Activated CD4-positive, alpha-beta T cell treated with anti-CD3 and anti-CD28 coated beads for 36 hours (primary cell): ENCODE measurements at places on chromosomes 2 and 18.

DNA sequence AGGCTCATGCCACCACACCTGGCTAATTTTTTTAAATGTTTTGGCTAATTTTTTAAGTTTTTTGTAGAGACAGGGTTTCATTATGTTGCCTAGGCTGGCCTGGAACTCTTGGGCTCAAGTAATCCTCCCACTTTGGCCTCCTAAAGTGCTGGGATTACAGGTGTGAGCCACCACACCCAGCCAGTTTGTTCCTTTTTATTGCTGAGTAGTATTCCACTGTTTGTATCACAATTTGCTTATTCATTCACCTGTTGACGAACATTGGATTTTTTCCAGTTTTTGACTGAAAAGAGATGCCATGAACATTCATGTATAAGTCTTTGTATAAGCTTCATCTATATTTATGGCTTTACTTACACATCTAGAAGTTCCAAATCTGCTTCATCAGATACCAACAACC, 5.3 kb downstream of the SOS1 start:
- no peak for DNase-seq

DNA sequence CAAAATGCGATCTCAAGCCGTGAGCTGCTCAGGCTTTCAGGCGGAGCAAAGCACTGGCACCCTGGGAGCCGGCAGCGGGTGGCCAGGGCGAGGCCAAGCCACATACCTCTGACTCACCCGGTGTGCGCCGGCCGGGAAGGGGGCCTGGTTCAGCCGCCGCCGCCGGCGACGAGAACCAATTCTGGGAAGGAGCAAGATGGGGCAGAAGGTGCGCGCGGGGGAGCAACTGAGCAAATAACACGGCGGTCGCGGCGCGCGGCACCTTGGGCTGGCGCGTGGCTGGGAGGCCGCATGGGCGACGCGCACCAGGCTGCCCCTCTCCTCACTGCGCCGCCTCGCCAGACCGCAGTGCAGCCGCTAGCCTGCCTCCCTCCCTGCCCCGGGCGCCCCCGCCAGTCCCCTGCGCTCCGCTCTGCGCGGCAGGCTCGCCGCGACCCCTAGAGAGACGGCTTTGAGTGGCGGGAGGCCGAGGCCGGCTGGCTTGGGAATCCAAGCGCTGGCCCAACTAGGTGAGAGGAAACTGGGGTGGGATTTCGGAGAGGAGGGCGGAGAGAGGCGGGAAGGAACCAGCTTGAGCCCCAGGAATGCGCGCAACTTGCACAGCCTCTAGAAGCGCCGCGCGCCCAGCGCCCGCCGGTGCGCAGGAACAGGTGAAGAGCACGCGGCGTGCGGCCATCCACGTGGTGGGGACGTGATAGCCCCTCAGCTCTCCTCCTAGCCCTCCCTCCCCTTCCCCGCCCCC, 3.2 kb downstream of the NRP2 start:
- DNase-seq, result peak; percentile 61

DNA sequence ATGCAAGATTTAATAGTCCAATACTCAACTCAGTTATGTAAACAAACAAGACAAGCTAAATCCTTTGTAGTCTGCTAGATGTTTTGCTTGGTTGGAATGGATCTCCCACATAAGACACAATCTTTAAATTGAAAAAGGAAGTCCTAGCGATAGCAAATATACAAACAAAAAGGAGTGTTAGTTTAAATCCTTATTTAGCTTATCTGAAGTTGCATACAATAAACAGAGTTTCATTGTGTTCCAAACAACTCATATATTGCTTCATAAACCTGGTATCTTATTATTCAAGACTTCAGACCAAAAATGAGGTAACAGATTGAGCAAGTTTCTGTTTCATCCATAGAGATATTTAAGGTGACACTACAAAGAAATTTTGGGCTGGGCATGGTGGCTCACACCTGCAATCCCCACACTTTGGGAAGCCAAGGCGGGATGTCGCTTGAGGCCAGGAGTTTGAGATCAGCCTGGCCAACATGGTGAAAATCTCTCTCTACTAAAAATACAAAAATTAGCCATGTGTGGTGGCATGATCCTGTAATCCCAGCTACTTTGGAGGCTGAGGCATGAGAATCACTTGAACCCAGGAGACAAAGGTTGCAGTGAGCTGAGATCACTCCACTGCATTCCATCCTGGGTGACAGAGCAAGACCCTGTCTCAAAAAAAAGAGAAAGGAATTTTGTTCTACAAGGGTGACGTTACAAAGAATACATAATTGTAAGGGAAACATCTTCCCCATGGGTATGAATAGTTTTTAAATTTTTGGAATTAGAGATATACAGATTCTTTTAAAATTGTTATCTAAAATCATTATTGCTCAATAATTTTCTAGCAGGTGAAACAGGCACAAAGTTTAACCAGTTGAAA, 150.5 kb upstream of the L3MBTL4 start:
- no peak for DNase-seq

DNA sequence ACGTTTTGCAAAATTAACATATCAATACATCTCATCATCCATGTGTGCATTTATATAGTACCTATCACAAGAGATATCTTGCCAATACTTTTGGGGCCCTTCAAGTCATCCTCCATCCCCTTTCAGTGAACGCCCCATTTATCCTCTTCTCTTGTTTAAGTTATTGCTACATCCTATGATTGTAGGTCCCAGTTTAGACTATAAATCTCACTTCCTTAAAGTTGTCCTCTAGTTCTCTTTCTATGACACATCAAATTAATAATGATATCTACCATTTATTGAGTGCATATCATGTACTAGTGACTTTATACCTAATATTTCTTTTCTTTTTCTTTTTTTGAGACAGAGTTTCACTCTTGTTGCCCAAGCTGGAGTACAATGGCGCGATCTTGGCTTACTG, 28.8 kb upstream of the FBXO11 start:
- DNase-seq, result no peak

GRCh38 chr2:224401641-224402342, at the start of gene FAM124B:
Gene FAM124B (minus strand): TSS chr2:224402107. CDS start chr2:224401768, 339 bp downstream.
- peak; percentile 68 for DNase-seq

- peak; percentile 77 for DNase-seq
These were observed 117.0 kb upstream of the EML6 start for GRCh38 chr2:54606393-54606958.

DNA sequence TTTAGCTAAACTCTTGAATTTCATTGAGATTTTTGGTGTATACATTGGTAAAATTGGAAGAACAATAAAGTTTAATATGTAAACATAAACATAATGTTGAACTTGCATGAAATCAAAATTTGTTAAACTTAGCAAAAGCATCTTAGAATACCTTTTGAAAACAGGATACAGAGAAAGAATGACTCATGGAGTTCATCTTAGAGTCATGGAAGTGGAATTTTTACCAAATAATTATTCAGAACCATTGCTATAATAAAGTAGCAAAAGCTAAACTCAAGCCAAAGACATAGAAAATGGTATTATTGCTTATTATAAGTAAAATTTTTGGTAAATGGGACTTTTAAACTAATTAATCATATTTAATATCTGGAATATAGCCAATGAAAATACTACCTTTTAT, 841.6 kb upstream of the SLC39A10 start:
- DNase-seq, result no peak

DNA sequence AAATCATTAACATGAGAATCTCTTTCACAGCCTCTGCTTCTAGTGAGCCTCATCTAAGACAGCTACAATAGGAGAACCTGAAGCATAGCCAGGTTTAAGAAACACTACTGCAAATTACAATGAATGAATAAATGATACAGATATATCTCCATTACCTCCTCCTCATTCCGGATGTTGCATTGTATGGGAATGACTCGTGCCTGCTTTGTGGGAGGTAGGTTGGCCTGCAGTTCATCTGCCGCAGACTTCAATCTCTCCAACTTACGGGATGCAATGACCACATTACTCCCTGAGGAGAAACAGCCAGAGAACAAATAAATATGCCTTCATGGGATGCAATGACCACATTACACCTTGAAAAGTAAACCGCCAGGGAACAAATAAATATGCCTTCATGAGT, 15.4 kb downstream of the PECR start:
- no peak for DNase-seq
